ENCODE measurements at places on chromosomes 12 and 14.

DNA sequence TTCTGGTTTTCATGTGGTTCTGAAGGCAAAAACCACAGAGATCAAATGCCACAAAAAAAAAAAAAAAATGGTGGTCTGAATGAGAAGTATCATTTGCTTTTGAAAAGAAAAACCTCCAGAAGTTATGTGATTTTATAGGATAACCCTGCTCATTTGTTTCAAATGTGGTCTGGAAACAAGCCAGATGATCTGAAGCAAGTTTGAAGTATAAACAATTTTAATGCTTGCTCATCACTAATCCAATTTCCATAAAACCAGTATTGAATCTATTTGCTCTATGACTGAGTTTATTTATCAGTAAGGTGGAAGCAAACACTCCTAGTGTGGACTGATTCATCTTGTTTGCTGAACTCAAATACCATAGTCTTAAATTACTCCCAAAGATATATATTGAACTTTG is 407.3 kb upstream of the FLRT2 start:
- no peaks in the 10 kb centered on the region for H3K27me3 ChIP-seq
- H3K27ac ChIP-seq = no peak overlapping the region
- H3K4me1 ChIP-seq = no peaks in the 10 kb centered on the region
- no peaks in the 10 kb centered on the region for H3K36me3 ChIP-seq
- no peak for DNase-seq

- H3K27ac ChIP-seq = no peak overlapping the region
- H3K4me3 ChIP-seq = no peak overlapping the region
- peaks cover 4% of the 10 kb centered on the region for H3K27me3 ChIP-seq
Observed at GRCh38 chr12:6112004-6112403, 12.5 kb downstream of the VWF start.

- no peaks in the 10 kb centered on the region for H3K36me3 ChIP-seq
- no peaks in the 10 kb centered on the region for H3K4me1 ChIP-seq
- H3K4me3 ChIP-seq = no peak overlapping the region
- H3K27ac ChIP-seq = no peak overlapping the region
- H3K27me3 ChIP-seq = no peaks in the 10 kb centered on the region
Observed at GRCh38 chr14:69532561-69533340, 41.9 kb downstream of the CCDC177 start.

DNA sequence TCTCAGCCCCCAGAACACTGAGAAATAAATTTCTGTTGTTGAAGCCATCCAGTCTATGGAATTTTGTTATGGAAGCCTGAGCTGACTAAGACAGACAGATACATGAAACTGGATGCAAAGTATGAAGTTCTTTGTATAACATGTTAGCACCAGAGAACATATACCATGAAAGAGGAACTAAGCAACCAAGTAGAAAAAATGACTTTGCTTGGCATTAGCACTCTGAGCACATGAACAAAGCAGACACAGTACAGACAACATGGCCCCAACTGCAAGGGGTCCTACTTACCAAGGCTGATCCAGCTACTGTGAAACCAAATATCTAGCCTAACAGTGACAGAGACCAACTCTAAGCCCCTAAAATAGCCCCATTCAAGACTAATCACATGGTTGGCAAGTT is 13.8 kb downstream of the EXOC5 start:
- no peaks in the 10 kb centered on the region for H3K4me1 ChIP-seq
- no peak for DNase-seq
- H3K27ac ChIP-seq = no peak overlapping the region
- H3K27me3 ChIP-seq = no peaks in the 10 kb centered on the region

- no peaks in the 10 kb centered on the region for H3K27me3 ChIP-seq
- no peaks in the 10 kb centered on the region for H3K4me1 ChIP-seq
- no peak overlapping the region for H3K27ac ChIP-seq
Observed at GRCh38 chr14:88952901-88953300, 128.4 kb downstream of the TTC8 start.

DNA sequence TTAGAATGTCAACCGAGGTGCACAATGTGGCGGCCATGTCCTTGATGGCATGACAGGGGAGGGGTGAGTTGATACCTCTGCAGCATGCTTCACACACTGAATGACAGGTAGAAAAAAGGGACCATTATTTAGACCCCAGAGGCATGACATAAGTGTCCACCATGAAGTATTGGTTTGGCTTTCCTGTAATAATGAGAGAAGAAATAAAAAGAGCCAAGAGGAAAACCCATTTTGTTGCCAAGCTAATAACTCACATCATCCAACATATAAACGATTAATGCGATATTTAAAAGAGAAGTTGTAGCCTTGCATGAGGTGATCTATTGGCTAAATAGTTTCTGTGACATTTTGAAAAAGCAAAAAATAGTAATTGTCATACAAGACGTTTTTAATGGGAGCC is 343.4 kb downstream of the LRIG3 start:
- H3K4me3 ChIP-seq = no peak overlapping the region
- H3K36me3 ChIP-seq = no peaks in the 10 kb centered on the region
- no peaks in the 10 kb centered on the region for H3K27me3 ChIP-seq
- no peaks in the 10 kb centered on the region for H3K4me1 ChIP-seq
- H3K27ac ChIP-seq = no peak overlapping the region

Measured in MM.1S (cell line).